ENCODE measurements at places on chromosomes 3 and 15.

DNA sequence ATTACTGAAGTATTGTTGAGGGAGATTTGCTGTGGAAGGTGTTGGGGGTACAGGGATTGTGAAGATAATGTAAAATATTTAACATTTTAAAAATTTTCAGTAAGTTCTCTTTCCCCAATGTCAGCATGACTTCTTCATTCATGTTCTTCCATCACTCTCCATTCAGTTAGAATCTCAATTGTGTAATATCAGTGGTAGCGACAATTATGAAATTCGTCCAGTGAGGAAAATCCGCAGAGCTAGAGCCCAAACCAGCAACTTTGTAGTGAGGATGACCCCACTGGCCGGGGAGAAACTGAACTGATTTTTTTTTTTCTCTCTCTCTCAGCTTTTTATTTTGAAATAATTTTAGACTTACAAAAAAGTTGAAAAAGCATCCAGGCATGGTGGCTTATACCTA is 171.7 kb downstream of the PGPEP1L start:
- DNase-seq, result no peak

GRCh38 chr15:45156744-45157455 is 27.1 kb downstream of the DUOX1 start:
- DNase-seq, result no peak

GRCh38 chr15:29528276-29528675 is 258.7 kb upstream of the NSMCE3 start:
- DNase-seq, result no peak

- no peak for DNase-seq
Measured at GRCh38 chr3:21645121-21645897, 105.7 kb downstream of the ZNF385D start.

DNA sequence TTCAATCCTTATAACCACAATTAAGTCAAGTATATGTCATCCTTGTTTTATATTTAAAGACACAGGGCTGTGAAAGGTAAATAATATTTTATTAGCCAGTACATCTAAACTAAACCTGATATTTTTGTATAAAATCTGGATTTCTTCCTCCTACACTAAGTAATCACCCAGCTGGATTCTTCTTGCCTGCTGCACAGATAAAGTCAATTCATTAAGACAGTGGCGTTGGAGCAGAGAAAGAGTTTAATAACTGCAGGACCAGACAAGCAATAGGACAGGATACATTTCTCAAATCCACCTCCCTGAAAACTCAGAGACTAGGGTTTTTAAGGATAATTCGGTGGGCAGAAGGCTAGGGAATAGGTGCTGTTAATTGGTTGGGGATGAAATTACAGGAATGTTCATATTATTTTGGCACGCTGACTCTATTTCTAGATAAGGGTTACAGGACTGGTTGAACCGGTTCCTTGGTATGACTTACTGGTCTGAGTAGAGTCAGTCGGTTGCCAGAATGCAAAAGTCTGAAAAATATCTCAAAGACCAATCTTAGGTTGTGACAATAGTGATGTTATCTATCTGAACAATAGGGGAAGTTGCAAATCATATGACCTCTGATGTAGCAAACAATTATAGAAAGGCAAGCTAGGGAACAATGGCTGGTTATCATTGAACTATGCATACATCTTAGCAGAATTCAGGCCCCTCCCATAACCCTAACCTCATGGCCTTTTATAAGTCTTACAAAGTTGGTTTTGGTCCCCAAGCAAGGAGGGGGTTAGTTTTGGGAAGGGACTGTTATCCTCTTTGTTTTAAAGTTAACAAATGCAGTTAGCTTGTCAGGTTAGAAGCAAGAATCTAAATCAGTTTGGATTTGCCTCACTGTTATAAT is 244.8 kb downstream of the ALCAM start:
- no peak for DNase-seq

- DNase-seq, result peak; percentile 12
Measured at GRCh38 chr3:65170390-65171042, 482.7 kb upstream of the ADAMTS9 start.

DNA sequence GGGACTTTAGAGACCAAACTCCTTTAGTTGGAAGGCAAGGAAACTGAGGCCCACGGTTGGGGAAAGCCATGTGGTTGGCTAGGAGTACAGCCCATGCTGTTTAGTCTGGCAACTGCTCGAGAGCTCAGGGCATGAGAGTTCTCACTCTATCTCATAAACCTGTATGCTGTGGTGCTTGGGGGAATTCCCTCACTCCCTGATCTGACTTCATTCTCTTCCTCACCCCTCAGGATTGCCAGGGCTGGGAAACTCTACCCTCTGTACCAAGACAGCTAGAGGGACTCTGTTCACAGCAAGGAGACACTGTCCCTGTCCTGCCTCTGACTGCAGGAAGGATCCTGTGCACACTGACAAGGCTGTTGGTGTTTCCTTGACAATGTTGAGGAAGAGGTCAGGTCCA is 230.2 kb downstream of the ZNF621 start:
- no peak for DNase-seq

- DNase-seq, result peak; percentile 87
Measured at GRCh38 chr3:47802734-47803479, at the start of gene DHX30. TSS of gene DHX30 (plus strand) at chr3:47803138. CDS start at chr3:47810684, 7,546 bp downstream.

DNA sequence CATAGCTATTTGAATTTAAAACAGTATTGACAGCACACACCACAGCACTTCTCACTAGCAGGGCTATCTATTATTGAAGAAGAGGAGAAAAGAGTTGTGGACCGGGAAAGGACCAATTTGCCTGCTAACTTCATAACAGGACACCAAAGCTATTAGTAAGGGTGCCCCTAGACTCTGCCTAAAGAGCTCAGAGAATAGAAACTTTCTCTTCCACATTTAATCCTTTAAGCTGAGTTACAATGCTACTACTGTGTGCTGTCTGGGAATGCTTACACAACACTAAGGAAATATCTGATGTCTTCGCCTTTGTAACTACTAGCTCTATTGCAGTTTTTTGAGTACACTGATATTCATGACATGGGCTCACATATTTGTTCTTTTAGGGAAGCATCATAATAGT is 13.5 kb upstream of the AADAC start:
- peak; percentile 6 for DNase-seq

DNA sequence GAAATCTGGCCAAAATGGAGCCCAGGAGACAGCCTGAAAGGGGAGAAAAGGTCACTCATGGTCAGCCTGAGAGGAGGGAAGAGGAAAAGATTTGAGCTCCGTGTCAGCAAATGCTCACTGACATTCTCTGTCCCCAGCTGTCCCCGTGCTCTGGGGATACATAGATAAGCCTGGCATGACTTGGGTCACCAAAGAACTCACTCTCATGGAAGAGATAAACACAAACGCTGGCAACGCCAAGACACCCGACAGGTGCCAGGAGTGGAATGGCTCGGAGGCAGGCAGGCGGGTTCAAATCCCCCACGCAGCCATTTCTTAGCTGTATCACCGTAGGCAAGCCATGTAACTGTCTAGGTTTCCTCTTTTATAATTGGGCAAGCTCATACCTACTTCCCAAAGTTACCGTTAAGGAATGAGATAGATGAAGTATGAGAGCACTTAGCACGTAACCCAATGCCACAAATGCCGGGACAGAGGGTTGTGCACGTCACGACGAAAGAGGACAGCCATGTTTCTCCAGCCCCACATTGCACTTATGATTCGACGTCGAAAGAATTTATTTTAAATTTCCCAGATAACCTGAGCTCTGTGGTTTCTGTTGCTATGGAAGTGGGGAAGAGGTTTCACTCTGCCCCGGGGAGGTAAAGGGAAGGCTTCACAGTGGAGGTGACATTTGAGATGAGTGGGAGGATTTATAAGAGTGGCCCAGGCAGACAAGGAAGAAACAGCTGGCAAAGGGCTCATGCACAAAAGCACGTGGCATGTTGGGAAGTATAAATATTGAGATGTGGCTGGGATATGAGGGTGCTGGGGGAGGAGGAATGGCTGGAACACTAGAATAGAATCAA is 41.4 kb upstream of the TSEN2 start:
- no peak for DNase-seq

GRCh38 chr3:150225986-150226385 is 182.1 kb upstream of the TSC22D2 start:
- no peak for DNase-seq

DNA sequence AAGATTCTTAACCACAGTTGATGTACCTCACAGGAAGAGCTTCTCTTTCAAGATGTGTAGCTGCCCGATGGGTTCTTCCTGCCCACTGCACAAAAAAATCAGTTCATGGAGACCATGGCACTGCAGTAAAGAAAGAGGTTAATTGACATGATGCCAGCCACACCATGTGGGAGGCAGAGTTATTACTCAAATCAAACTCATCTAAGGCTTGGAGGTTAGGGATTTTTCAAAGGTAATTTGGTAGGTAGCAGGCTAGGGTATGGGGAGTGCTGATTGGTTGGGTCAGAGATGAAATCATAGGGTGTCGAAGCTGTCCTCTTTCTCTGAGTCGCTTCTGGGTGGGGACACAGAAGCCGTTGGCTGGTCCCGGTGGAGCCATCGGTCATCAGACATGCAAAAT is 57.4 kb upstream of the BDH1 start:
- no peak for DNase-seq

GRCh38 chr15:75872403-75872990 is 29.2 kb downstream of the UBE2Q2 start:
- DNase-seq, result peak; percentile 58

DNA sequence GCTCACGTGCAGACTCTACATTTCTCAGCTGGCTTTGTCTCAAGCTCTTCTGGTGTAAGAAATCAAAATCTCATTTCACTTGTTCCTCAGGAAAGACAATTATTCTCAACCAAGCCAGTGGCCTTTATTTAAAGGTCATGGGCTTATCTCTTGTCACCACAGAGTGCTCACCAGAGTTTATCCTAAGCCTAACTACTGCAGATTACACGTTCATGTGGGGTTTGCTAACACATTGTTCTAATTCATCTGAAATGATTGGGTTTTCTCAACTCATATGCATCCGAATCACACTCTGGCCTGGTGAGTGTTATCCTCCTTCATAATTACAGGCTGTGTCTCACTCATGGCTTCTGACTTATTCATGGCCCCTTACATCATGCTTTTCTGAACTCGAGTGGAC is 83.3 kb upstream of the TSC22D2 start:
- DNase-seq, result no peak

DNA sequence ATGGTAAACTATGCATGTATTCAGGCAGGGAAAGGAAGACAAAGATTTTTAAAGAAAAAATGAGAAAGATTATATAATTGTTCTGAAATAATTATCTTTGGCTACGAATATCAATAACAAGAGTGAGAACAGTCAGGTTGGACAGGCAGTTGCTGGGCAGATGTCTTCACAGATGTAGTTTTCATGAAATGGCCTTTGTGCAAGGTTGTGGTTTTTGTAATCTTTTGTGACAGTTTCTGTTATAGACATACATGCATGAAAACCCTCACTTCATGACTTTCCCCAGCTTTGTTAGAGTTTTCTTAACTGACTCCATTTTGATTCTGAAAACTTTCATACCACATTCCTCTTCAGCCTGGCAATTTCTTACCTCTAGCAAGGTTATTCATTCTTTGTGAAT is 34.9 kb upstream of the SLC25A36 start:
- no peak for DNase-seq

GRCh38 chr3:88019024-88019423 is 39.8 kb downstream of the CGGBP1 start:
- DNase-seq, result no peak

GRCh38 chr3:15260531-15260930 is 54.5 kb downstream of the CAPN7 start:
- no peak for DNase-seq

DNA sequence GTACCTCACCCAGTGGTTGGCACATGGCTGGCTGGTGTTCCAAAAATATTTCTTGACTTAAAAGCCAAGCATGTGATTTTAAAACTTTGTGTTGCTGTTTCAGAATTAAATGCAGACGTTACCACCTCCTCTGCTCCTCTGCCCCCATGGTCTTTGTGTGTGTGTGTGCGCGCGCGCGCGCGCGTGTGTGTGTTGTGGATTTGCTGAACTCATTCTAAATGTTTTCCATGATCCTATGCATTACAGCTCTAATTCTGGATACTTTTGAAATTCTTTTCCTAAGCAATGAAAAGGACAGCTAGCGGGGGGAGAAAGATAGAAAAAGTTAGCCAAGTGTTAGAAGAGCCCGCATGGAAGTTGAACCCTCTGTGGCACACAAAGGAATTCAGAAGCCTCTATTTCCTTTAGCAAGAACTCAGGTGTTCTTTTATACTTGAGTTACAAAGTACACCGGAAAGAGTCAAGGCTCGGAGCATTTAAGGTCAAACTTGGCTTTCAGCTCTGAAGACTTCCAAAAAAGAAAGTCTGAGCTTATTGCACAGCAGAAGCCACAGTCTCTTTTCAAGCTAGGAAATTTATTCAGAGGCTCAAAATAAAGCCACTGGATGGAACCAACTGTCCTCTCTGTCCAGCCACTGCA is 350.5 kb upstream of the TBL1XR1 start:
- no peak for DNase-seq

- no peak for DNase-seq
Measured at GRCh38 chr3:98733812-98734281, 29.3 kb upstream of the ST3GAL6 start.

DNA sequence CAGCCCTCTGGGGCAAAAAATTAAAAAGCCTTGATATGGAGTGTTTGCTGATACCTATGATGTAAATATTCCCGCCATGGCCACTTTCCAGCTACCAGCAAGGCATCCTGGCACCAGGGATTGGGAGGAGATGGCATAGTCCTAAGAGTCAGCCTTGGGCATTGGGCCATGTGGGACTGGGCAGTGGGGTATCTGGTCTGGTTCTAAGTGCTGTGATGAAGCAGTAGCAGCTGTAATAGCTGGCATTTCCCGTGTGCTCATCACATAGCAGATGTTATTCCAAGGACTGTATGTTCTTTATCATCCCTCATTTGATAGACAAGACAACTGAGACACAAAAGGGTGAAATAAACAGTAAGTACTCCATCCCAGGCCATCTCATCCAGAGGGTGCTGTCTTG is 6.9 kb upstream of the SACM1L start:
- no peak for DNase-seq

GRCh38 chr15:95989392-95989791 is 341.1 kb upstream of the NR2F2 start:
- no peak for DNase-seq

Measured in HAP-1 (cell line).